ENCODE measurements at places on chromosomes 12 and 14.
A peak's percentile ranks its signal among the peaks of the same experiment; 100 is the strongest.

GRCh38 chr14:75906680-75907280 lies 75.0 kb downstream of the TGFB3 start:
- peak; percentile 46 for DNase-seq

DNA sequence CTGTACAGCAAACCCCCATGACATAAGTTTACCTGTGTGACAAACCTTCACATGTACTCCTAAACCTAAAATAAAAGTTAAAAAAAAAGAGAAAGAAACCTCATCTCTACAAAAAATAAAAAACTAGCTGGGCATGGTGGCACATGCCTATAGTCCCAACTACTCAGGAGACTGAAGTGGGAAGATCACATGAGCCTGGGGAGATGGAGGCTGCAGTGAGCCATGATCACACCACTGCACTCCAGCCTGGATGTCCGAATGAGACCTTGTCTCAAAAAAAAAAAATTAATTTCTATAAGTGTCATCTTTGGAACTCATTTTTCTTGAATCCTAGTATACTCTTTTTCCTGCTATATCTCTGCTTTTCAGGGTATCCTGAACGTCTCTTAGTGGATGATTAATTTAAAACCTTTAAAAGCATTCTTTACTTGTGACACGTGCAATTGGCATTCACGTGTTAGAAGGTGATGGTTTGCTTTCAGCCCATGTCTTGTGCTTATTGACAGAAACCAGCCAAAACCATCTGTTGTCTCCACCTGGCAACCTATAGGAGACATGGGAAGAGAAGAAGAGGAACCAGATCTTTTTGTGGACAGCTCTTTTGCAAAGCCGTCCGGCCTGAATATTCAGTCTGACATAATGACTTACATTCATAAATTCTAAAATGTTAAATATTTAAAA lies 30.6 kb upstream of the PPFIBP1 start:
- DNase-seq: no peak

GRCh38 chr14:54762296-54762695 lies 140.3 kb downstream of the GCH1 start:
- no peak for DNase-seq

DNA sequence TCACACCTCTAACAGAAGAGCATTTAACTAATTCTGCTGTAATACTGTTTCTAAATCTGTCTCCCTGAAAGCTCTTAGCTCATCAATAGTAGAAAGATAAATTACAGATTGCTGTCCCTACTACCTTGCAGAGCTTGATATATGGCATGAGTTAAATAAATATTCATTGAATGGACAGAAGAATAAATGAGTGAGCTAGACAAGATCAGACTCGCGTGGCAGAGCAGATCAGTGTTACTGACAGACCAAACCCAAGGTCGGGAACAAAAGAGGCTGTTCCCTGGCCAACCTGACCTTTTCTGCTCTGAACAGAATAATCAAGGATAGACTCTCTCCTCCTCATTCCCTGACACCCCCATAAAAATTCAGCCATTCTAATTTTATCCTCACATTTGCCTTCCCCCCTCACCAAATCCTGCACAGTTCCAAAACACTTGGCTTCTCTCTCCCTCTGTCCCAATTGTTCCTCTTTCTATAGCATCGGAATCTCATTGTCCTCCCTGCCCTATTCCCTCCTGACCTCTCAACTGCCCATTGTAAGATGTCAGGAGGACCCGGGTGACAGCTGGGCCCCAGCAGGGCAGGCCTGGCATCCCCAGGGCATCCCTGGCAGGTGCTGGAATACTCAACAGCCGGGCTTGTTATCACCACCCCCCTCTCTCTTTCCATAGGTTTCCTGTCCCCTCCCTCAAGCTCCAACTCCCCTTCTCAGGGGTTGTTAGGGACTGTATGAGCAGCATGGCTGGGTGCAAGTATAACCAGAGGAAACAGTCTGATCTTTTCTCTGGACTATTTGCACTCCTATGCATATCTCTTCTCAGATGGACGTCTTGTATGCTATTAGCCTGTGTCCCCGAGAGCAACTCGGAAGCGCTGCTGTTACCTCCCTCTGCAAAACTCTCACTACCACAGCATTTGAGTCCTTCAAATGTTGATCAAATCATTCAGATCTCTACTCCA lies 19.9 kb downstream of the NEUROD4 start:
- no peak for DNase-seq

DNA sequence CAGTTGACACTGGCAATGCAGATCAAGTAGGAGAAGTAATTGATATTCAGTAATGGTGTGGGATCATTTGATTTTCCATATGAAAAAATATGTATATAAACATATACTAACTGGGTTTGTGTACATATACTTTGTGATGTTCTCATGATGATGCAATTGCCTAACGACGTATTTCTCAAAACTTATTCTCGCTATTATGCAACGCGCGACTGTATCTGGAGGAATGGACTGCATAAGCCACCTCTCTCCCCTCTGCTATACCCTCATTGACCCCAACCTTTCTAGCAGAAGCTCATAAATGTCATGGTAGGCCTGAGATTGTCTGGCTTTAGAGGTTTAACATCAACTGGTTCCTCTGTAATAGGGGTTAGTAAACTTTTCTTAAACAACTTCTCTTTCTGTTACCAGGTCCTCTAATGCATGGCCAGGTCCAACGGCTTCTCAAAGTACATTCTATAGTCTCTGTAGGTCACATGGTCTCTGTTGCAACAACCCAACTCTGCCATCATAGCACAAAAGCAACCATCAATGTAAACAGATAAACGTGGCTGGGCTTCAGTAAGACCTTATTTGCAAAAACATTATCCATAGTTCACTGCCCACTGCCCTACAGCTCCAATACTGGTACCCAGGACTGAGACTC lies 59.3 kb downstream of the FOXN3 start:
- DNase-seq: no peak

DNA sequence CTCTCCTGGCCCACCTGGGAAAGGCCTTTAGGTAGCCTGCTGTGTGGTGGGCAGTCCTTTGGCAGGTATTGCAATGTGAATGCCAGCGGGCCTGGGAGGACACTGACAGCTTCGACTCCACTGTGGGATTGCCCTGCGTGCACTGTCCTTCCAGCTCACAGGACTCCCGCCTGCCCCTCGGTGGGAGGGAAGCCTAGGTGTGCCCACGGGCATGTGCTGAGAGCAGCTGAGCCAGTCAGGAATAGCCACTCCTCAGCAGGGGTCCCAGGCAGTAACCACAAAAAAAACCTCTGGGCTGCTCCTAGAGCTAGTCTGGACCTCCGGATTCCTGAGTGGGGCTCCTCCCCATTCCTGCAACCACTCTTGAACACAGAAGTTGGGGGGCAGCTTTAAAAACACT lies 278.2 kb downstream of the FOXN3 start:
- no peak for DNase-seq

- DNase-seq: no peak
Observed at GRCh38 chr12:61797266-61797665, 462.9 kb upstream of the USP15 start.

DNA sequence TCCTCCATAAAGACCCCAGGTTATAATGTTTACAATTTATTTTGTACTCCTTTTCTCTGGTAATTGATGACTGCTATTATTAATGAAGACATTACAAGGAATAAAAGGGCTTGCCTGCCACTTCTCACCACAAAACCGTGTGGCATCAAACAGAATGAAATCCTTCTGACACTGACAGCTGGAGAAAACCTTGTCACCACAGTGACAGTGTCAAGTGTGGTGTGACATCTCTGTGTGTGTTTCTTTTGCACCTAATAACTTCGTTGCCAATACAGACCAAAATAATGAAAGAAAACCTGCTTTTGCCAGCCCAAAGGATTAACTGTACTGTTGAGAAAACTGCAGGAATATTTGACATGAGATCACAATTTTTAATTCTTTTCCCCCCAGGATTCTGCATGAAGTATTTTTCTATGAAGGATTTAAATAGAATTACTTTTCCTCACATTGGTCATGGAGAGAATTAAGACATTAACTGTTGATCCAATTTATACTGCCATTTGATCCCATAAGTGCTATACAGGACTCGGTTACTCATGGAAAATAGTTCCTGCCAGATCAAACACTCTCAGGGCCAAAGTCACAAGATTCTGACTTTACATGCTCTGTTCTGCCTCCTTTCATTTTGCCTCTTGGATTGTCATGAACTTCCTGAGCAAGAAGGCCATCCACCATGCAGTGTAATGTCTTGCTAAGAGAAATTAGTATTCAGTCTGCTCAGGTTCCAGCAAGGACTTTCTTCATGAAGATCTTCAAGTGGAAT lies 60.4 kb upstream of the IFNG-AS1 start:
- no peak for DNase-seq

- DNase-seq: no peak
Observed at GRCh38 chr14:49945448-49946319, 52.8 kb downstream of the ARF6 start.

GRCh38 chr12:45284096-45284901 lies 68.4 kb downstream of the ANO6 start:
- DNase-seq: no peak

- DNase-seq: no peak
Observed at GRCh38 chr12:27282754-27283153, 38.7 kb downstream of the STK38L start.

- no peak for DNase-seq
Observed at GRCh38 chr14:99986396-99986795, 78.8 kb upstream of the EVL start.

- DNase-seq: no peak
Observed at GRCh38 chr12:53811606-53812005, 59.8 kb upstream of the CISTR start.

GRCh38 chr12:50402264-50403000 lies 1.7 kb downstream of the LARP4 start:
- DNase-seq: no peak

DNA sequence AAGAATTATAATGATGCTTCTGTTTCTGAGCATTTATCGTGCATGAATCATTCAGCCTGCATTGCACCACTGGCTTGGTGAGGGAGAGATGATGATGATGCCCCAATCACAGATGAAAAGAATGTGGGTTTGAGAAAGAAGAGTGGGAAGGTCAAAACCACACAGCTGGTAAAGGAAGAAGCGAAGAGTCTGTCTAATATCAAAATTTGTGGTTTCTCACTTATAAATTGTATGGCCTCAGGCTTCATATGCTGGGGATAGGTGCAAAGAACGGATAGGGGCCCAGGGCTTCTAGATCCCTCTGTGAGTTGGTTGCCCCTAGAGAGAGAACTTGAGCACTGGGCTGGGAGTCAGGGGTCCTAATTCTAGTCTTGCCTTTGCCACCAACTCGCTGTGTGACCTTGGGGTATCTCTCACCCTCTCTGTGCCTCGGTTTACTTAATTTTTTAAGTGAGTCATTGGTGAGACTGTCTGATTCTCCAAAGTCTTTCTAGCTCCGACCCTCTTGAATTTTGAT lies 2.2 kb downstream of the OASL start:
- DNase-seq: no peak

All from stimulated activated CD8-positive, alpha-beta memory T cell treated with anti-CD3 and anti-CD28 coated beads, Interleukin-2, amount 100 ng/mL, for 1 hour (primary cell).